ENCODE measurements at places on chromosomes 6 and 20.

DNA sequence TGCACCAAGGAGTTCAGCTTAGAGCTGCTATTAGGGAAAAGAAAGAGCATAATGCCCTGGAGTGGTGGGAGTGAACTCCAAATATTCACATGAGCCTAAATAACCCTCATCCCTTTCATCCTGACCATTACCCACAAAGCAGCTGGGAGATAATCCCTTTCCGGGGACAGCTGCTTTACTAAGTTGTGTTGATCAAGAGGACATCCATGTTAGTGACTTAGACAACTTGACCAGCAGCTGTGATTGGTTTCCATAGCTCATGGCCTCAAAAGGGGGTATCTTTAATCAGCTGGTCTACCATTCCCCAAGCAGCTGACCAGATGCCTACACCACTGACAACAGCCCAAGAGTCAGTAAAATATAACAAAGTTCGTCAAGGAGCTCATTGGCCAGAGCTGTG is 75.8 kb upstream of the LY86 start:
- DNase-seq: no peak

GRCh38 chr6:170276369-170277057 is 14.4 kb downstream of the DLL1 start:
- no peak for DNase-seq

GRCh38 chr6:14844411-14844810 is 401.5 kb upstream of the JARID2 start:
- no peak for DNase-seq

DNA sequence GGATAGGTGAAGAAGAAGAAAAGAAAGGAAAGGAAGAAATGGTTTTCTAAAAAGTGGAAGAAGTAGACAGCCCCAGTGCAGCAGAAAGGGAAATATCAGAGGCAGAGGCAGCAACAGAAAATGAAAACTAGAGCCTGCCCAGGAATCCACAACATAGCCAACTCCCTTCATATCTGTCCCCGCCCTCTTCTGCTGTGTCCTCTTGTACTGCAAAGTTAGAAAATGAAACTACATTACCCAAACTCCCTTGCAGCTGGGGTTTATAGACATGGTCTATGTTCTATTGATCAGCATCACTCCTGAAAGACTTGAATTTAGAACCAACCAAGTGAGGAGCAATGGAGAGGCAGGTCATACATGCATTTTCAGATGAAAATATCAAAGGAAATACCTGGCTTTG is 200.5 kb upstream of the PHACTR1 start:
- no peak for DNase-seq

- peak; percentile 28 for DNase-seq
Observed at GRCh38 chr20:50191065-50191543, 474 bp downstream of the CEBPB start.

GRCh38 chr6:46935687-46936086 is 13.9 kb upstream of the ADGRF5 start:
- no peak for DNase-seq

DNA sequence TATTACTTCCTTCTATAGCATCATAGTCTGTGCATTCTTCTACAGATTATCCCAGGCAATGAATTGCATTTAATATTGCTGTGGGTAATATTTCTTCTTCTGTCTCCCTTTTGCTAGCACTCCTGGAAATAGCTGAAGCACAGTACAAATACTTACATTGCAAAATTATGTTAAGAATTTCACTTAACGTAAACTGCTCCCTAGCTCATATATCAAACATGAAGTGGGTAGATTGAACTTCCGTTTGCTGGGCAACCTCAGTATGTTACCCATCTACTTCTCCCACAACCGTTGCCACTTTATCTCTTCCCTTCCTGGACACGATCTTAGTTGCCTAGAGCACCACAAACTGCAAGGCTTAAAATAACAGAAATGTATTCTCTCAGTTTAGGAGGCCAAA is 963.3 kb downstream of the KIF16B start:
- no peak for DNase-seq

DNA sequence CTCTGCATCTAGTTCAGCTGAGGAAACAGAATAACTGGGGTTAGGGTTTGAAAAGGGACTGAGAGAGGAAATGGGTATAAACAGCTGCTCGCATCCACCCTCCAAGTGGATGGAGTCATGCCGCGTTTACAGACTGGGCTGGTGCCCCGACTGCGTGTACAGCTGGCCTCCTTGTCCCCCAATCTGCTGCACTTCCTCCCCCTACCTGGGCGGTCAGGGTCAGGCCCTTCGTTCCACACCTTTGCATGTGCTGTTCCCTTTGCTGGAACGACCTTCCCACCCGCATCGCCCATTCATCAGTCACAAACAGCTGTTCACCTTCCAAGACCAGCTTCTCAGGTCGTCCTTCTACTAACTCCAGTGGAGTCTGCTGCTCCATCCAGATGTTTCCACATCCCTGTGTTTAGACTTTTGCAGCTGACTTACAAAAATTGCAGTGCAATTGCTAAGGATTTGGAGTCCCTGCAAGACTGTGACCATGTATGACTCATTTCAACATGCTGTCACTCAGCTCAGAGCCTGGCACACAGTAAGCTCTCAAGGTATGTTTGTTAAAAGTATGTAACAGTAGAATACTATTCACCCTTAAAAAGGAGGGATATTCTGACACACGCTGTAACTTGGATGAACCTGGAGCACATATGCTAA is 129.3 kb downstream of the DTNBP1 start:
- no peak for DNase-seq

DNA sequence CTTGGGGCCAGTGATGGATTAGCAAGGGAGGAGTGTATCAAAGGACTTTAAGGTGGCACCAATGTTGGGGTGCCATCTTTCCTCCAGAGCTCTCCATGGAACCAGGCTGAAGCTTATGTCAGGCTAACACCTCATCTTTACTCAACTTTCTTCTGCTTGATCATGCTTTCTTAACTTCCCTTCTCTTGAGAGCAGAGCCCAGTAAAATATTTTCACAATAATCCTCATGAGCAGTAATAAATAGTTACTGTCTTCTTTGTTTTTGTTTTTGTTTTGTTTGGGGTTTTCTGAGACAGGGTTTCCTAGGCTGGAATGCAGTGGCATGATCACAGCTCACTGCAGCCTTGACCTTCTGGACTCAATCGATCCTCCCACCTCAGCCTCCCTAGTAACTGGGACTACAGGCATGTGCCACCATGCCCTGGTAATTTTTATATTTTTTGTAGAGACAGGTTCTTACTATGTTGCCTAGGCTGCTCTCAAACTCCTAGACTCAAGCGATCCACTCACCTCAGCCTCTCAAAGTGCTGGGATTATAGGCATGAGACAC is 127.9 kb upstream of the TOP1 start:
- no peak for DNase-seq

DNA sequence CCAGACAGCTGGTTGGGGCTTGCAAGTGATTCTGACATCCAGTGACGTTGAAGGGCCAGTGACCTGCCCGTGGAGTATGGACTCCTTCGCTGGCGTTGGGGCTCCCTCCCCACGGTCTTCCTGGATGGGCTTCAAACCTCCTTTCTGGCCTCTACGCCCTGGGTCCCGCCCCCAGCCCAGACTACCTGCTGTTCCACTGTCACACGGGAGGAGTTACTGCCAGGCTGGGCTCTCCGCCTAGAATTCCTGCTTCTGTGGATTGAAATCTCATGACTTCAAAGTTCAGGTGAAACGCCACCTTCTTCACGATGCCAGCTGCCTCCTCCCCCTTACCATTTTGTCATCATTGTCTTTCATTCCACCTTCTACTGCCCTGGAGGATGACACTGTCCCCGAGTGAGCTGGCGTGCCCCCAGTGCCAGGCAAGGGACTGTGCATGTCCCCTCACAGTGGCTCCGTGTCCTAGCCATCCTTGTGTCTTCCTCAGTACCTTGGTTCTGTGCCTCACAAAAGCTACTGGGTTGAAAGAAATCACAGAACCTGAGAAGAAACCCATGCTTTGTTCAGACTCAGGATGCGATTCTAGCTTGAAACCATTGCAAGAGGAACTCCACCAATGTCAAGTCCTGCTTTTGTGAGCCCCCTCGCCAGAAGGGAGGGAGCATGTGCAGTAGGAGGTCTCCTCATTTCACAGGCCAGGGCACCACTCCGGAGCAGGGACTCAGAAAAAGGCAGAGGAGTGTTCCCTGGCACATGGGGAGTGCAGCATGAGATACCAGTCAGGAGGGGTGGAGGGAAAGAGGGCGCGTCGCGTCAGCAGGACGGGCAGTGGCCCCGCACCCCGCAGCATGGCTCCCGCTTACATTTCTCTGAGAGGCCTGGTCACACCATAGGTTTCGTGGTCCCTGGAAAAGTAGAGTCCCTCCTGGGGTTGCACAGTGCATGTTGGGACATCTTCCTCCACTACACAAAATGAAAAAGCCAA is 11.0 kb upstream of the IRF4 start:
- DNase-seq: no peak

- DNase-seq: no peak
Observed at GRCh38 chr6:99285881-99286280, 63.6 kb downstream of the FAXC start.

DNA sequence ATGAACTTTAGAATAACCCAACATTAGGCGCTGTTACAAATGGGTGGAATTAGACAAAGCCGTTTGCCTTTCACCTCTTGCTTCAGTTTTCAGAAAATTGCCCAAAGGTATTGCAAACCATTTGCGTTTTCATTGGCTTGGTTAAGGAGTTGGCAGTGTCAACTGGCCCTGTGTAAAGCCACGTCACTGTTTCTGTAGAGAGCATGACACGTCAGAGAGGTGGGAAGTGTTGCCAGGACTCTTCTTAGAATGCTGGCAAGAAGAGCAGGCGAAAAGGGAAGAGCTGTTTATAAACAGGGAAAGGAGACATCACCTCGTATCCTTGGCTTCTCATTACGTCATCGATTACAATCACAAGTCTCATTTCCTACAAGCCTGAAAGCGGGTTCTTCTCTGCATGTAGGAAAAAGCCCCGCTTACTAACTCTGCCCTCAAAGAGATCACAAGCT is 4.2 kb upstream of the IRF4 start:
- no peak for DNase-seq

DNA sequence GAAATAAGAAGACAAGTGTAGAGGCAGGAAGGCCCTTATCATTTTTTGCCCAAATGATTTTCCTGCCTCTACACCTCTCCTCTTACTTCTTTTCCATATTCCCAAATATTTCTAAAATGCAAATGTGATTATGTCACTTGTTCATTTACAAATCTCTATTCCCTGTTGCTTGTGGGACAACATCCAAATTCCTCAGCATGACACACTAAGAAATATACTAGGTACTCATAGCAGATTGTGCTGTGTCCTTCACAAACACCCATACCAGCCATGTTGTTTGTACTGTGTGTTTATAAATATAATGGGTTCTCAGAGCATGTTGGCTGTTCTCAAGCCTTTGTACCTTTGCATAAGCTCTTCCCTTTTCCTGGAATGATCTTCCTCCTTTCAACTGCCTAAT is 17.7 kb upstream of the FYN start:
- DNase-seq: no peak

GRCh38 chr6:142671791-142672190 is 273.2 kb downstream of the HIVEP2 start:
- no peak for DNase-seq

DNA sequence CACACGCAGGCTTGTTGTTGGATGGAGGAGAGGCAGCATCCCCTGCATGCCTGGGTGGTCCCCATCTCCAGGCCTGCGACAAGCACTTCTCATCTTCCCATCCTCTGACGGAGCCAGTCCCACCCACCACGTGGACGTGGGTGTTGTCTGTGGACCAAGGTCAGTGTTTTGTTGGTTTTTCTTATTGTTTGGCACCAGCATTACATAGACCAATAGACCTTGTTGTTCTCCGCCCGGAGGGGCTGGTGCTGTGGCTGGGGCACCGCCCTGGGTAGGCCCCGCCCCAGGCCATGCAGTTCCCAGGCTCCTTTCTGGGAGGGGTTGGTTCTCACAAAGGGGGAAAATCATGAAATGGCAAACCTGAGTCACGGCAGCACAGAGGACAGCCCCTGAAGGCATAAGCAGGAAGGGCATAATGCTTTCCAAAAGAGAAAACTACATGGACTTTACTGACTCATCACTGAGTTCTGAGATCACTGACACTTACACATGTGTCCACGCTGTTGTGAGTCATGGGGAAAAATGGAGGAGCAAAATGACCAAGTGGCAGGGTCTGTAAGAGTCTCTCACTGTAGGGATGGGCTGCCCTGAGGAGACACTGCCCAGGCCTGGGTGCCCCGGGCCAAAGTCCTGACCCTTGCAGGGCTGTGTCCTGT is 90.8 kb downstream of the THBS2 start:
- no peak for DNase-seq

DNA sequence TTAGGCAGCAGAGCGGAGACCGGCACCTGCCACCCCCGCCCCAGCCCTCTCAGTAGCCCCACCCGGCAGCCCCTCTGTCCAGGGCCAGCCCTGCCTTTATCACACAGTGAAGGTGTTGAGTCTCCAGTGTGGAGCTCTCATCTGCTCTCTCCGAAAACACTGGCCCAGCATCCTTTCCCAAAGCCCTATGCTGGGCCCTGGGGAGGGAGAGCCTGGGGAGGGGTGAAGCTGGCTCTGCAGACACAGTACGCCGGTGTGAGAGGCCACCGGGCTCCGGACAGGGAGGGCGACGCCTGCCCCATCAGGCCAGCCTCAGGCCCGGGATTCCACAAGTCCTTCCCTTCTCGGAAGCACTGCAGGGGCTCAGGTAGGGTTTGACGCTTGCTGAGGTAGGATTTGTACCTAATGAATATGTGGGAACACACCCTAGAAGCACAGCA is 186.9 kb downstream of the ERMARD start:
- DNase-seq: no peak

- DNase-seq: peak; percentile 24
Observed at GRCh38 chr20:56735084-56735642, 106.1 kb downstream of the TFAP2C start.

- DNase-seq: peak; percentile 18
Observed at GRCh38 chr6:97282238-97282725, 734 bp downstream of the MMS22L start.

- DNase-seq: no peak
Observed at GRCh38 chr20:23630392-23630849, 7.3 kb downstream of the CST3 start.

- DNase-seq: no peak
Observed at GRCh38 chr6:69427882-69428281, 368.9 kb downstream of the LMBRD1 start.

DNA sequence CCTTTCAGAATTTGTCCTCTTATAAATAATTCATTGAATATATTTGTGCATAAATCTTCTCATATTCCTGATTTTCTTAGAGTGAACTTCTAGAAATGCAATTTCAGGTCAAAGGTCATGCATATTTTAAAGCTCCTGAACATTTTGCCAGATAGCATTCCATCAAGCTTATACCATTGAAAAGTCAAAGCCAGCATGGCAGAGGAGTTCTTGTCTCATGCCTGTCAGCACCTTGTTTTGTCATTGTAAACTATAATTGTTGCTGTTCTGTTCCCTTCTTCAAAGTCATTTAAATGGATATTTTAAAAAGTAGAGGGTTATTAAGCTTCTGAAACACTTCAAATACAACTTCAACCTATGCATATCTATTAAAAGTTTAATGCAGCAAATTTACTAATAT is 170.6 kb downstream of the EYA4 start:
- no peak for DNase-seq

- peak; percentile 28 for DNase-seq
Observed at GRCh38 chr6:103122766-103123601, 1729.5 kb downstream of the GRIK2 start.
